ENCODE measurements at places on chromosomes 7 and 10. TPM values are rescaled to one million over a fixed set of nuclear protein-coding genes. Genes with fewer than 3 reads are reported as not detected.

DNA sequence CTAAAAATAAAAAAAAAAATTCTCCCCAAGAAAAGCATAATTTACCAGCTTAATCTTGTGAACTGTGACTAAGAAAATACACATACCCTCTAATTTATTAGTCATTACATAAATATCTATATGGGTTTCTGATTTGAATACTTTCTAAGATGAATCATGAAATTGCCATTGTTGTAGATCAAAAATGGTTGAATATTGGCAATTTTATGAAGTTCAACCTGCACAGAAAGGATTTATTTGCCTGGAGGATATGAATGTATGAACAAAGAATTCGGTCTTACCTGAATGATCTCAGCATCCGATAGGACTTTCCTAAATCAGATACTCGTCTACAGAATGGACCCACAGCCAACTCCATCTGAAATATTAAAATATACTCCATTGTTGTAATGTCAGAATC is 61.5 kb downstream of the HBP1 start:
- no peaks in the 10 kb centered on the region for H3K36me3 ChIP-seq
- DNase-seq, result no peak
- no peaks in the 10 kb centered on the region for H3K27me3 ChIP-seq
- H3K27ac ChIP-seq, result no peak overlapping the region
- H3K4me3 ChIP-seq, result no peak overlapping the region
- H3K4me1 ChIP-seq, result no peaks in the 10 kb centered on the region

GRCh38 chr10:23342213-23342884 is 2.2 kb downstream of the C10orf67 start:
- no peak for DNase-seq
- H3K36me3 ChIP-seq, result no peaks in the 10 kb centered on the region
- no peak overlapping the region for H3K27ac ChIP-seq

ELMO1 gene
- total RNA-seq, result 64.7 TPM

- DNase-seq, result no peak
- H3K4me3 ChIP-seq, result no peak overlapping the region
- H3K27ac ChIP-seq, result no peak overlapping the region
- H3K27me3 ChIP-seq, result peaks cover 5% of the 10 kb centered on the region
- H3K4me1 ChIP-seq, result no peaks in the 10 kb centered on the region
Measured at GRCh38 chr7:114148779-114149178, 230.0 kb upstream of the PPP1R3A start.

STAG3 gene
- total RNA-seq, result not detected

GIMAP2 gene
- 20.1 TPM for total RNA-seq

GRCh38 chr7:44802418-44803025 is 6.0 kb downstream of the PPIA start:
- H3K27me3 ChIP-seq, result no peaks in the 10 kb centered on the region

GRCh38 chr7:96778263-96778662 is 68.6 kb upstream of the SEM1 start:
- no peak overlapping the region for H3K27ac ChIP-seq
- no peak for DNase-seq
- H3K36me3 ChIP-seq, result no peaks in the 10 kb centered on the region
- no peaks in the 10 kb centered on the region for H3K27me3 ChIP-seq
- H3K4me1 ChIP-seq, result no peaks in the 10 kb centered on the region

NOS3 gene
- total RNA-seq, result 50.1 TPM

BBIP1 gene
- total RNA-seq, result 25.4 TPM

CHAT gene
- not detected for total RNA-seq

DNA sequence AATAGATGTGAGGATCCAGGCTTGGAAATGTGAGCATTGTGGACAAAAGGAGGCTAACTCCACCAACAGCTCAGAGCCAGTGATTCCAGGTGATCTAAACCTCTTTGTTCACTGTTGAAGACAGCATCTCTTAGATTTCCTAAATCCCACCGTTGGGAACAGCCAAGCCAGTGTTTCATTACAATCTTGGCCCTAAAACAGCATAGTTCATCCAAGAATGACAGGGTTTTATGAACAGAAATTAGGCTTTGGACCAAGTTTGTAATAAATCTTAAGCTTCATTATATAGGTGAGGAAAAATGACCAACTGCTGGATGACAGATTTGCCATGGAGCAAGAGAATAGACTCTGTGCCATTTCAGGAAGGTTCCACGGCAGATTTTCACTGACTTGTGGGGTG is 65.8 kb downstream of the MTURN start:
- H3K27ac ChIP-seq, result no peak overlapping the region

HIBADH gene
- total RNA-seq, result 50.2 TPM

DNA sequence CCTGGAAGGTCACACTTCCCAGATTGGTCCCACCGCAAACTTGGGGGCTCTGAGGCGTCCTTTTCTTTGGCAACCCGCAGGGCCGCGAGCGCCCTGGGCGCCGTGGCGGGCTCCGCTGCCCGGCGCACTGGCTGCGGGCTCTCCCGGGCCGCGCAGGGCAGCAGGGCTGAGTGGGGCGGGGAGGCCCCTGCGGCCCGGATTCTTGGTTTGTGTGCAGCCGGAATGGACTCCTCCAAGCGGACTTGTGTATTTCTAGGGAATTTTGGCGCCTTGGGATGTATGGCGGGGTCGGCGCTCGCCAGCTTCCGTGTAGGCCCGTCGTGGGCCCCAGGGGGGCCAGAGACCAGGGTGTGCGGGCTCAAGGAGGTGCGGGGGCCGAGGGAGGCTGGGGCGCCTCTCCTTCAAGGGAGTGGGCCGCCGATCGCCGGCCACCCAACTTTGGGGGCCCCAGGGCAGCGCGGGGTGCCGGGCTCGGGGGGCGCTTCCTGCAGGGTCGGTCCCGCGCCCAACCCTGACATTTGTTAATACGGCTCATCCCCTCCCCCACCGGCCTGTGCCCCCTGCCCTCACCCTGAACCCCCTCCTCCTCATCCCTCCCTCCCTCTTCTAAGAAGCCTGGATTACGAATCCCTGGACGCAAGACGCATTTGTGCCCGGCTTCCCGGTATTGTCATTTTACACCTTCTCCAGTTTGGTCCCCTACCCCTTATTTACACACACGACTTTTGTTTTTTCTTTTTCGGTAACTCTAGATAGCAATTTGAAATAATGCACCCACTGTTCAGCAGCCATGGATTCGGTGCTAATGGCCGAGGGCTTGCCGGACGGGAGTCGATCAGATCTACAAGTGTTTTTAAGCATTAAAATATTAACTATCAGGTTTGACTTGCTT is 2.5 kb downstream of the TCF7L2 start:
- peak overlapping the region; percentile 90 for H3K4me3 ChIP-seq
- H3K27me3 ChIP-seq, result no peaks in the 10 kb centered on the region
- DNase-seq, result peak; percentile 24
- H3K4me1 ChIP-seq, result no peaks in the 10 kb centered on the region

TRIM73 gene
- total RNA-seq, result under 0.01 TPM

TMEM196 gene
- not detected for total RNA-seq

- no peaks in the 10 kb centered on the region for H3K27me3 ChIP-seq
- no peaks in the 10 kb centered on the region for H3K4me1 ChIP-seq
- no peak overlapping the region for H3K27ac ChIP-seq
- no peak for DNase-seq
Measured at GRCh38 chr10:15760681-15761080, 41.0 kb upstream of the ITGA8 start.
